ENCODE measurements at places on chromosomes 4 and X.
A peak's percentile ranks its signal among the peaks of the same experiment; 100 is the strongest.

DNA sequence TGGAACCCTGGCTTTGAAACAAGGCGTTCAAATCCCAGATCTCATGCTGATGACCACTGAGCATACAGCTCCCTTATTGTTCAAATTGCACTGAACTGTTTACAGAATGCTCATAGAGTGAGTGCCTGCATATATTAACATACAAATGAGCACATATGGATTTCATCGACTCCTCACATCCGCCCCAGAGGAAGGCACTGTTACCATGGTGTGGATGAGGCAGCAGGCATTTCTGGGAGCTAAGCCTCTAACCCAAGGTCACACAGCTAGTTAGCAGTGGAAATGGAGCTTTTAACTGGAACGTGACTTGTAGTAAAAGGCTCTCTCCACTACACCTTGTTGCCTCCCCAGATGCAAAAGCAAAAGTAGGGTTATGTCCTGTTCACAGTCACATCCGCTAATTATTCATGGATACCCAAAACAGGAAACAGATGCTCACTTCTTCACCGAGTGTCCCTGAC, 289.7 kb downstream of the STK32B start:
- peak; percentile 24 for DNase-seq

GRCh38 chr4:79935274-79935673, 137.8 kb downstream of the ANTXR2 start:
- no peak for DNase-seq

- no peak for DNase-seq
Measured at GRCh38 chr4:166458756-166459155, 585.7 kb downstream of the TLL1 start.

GRCh38 chr4:52249581-52249980, 198.5 kb downstream of the SPATA18 start:
- DNase-seq: no peak

- DNase-seq: no peak
Measured at GRCh38 chrX:133630362-133630761, 215.1 kb upstream of the GPC4 start.

- no peak for DNase-seq
Measured at GRCh38 chr4:166996216-166996615, 238.1 kb downstream of the SPOCK3 start.
